ENCODE measurements at places on chromosomes 11 and 22.

DNA sequence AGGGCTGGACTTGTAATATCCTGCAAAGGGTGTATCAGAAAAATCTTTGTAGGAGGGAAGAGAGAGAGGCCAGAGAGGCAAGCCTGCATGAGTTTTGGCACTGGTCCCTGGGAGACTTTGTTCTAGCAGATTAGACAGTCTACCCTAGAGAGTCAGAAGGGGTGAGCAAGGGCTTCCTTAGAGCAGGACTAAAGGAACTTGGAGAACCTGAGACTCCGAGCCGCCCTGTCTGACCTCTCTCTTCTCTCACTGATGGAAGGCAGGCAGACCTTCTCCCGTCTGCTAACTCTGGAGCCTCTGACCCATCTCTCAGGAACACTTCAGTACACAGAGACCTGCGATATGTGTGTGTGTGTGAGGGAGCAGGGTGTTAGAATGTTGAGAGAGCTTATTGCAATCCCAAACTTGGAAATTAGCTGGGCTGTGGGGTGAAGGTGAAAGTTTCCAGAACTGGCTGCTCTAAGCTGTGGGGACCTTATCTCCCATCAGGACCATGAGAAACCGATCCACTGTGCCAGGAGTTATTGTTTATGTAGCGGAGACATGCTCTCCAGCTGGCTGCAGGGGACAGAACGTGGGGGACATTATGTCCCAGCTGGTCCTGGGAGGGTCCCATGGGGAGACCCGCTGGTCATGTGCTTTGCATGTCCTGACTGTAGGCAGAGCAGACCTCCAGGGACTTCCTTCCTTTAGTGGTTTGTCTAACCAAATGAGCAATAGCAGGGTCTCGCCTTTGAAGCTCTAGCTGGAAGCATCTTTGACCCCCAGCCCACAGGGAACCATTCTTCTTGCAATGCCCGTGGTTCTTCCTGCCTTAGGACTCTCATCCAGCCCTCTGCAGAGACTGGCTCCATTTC lies 51.1 kb downstream of the TIMP3 start:
- peak; percentile 67 for DNase-seq

DNA sequence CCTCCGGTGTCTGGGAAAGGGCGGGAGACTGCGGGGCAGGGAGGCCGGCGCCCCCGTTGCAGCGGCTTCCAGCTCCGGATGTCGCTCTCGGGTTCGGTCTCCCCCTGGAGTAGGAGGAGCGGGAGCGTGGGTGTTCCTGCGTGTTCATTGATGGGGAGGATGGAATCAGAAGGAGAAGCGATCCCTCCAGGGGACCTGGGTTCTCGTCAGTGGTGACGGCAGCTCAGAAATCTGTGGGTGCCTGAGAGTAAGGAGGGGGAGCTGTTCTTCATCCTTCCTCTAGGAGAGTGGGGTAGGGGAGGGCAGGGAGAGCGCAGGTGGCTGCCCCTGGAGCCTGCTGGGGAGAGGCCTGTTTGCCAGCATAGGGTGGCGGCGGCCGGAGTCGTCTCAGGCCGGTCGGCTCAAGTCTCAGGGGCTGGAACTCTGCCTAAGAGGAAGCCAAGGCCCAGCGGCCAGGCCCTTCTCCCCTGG lies 1.1 kb downstream of the UBASH3B start:
- no peak for DNase-seq

- no peak for DNase-seq
Observed at GRCh38 chr22:24465566-24465965, 29.6 kb upstream of the UPB1 start.

DNA sequence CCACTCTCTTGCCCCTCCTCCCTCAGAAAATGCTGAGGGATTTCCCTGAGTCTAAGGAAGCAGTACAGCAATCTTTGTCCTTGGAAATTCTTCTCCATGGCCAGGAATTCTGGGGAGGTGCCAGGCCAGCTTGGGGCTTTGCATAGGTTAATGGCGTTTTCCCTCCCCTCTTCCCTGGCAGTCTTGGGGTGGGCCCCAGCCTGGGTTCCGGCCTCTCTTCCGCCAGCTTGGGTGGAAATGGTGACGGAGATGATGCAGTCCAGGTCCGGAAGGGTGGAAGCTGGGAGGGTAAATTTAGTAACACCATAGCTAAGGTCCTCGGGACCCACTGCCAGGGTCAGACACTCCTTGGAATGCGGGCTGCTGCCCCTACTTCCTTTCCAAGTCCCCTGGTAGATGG lies 5.0 kb downstream of the PHLDB1 start:
- no peak for DNase-seq

GRCh38 chr22:26707581-26707980 lies 50.2 kb downstream of the MIAT start:
- no peak for DNase-seq

- no peak for DNase-seq
Observed at GRCh38 chr22:23376256-23376655, 195.9 kb downstream of the BCR start.

Data from smooth muscle cell of the brain vasculature (primary cell).